Natural killer cell treated with Interleukin-12 subunit alpha and Interleukin-12 subunit beta and Interleukin-15 and Interleukin-18, amount 100 ng/mL, for 72 hours (primary cell): ENCODE measurements at places on chromosomes 13 and 19.

GRCh38 chr19:48135411-48135810 is 24.8 kb upstream of the PLA2G4C start:
- no peak overlapping the region for H3K27ac ChIP-seq
- DNase-seq: no peak
- no peaks in the 10 kb centered on the region for H3K36me3 ChIP-seq

GRCh38 chr13:27372896-27373295 is 51.5 kb upstream of the GTF3A start:
- H3K27me3 ChIP-seq: peaks cover 14% of the 10 kb centered on the region
- DNase-seq: no peak
- H3K36me3 ChIP-seq: no peaks in the 10 kb centered on the region

- H3K27ac ChIP-seq: no peak overlapping the region
- H3K4me3 ChIP-seq: no peak overlapping the region
- peaks cover 7% of the 10 kb centered on the region for H3K27me3 ChIP-seq
- peaks cover 9% of the 10 kb centered on the region for H3K36me3 ChIP-seq
These were observed 123.7 kb downstream of the KL start for GRCh38 chr13:33139780-33140535.

- H3K27me3 ChIP-seq: no peaks in the 10 kb centered on the region
- no peak for DNase-seq
- H3K27ac ChIP-seq: peak overlapping the region; percentile 16
- no peak overlapping the region for H3K4me3 ChIP-seq
- H3K4me1 ChIP-seq: peaks cover 19% of the 10 kb centered on the region
These were observed 60.6 kb downstream of the LRCH1 start for GRCh38 chr13:46613409-46614049.

GRCh38 chr13:23703246-23703860 is 133.1 kb downstream of the TNFRSF19 start:
- no peaks in the 10 kb centered on the region for H3K36me3 ChIP-seq
- no peaks in the 10 kb centered on the region for H3K27me3 ChIP-seq
- no peak for DNase-seq
- no peak overlapping the region for H3K4me3 ChIP-seq
- no peak overlapping the region for H3K27ac ChIP-seq

DNA sequence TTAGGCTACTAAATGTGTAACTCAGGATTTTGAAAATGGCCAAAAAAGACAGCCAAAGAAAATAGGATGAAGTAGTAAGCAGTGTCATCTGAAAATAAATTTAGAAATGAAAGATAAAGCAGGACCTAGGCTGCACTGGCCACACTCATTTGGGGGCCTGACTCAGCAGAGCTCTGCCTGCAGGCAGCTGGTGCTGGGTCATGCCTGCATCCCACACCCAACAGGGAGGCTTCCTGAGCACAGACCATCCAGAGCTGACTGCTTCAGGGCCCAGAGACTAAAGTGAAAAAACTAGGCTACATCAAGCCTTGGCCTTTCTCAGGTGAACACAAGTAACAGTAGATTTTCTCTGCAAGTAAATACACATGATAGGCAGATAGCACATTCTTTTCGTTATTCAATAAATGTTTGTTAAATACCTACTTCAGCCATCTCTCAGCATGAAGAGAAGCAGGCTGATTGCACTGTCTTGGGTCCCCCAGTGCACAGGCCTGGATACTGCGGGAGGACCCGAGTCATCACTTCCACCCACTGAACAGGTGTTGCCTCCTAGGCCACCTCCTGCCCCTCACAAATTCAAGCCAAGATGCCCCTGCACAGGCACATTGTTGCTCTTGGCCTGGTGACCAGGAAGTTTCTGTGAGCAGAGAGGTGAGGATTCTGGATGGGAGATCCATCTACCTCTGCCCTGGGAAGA is 284.0 kb downstream of the OXGR1 start:
- H3K27ac ChIP-seq: no peak overlapping the region
- H3K4me3 ChIP-seq: no peak overlapping the region
- H3K36me3 ChIP-seq: no peaks in the 10 kb centered on the region
- no peak for DNase-seq

- H3K27ac ChIP-seq: no peak overlapping the region
- H3K4me1 ChIP-seq: no peaks in the 10 kb centered on the region
- no peak overlapping the region for H3K4me3 ChIP-seq
- DNase-seq: no peak
- no peaks in the 10 kb centered on the region for H3K36me3 ChIP-seq
These were observed 58.7 kb upstream of the TMTC4 start for GRCh38 chr13:100733261-100733660.

DNA sequence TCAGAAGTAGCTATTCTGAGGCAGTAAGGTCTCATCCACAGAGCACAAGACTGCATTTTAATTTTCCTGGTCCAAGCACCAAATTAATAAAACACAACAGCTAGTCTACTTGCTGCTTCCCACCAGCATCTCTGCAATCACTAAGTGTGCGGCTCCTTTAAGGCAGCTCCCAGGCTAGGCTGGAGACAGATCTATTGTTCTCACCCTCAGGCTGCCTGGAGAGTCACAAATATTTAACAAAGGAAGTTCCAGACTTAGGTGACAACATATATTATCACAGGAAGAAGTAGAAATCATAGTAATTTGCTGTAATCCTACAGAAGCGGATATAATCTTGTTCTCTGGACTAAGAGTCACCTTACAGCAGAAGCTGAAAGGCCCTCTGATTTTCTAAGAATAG is 2.2 kb upstream of the EID2 start:
- H3K36me3 ChIP-seq: no peaks in the 10 kb centered on the region
- H3K4me3 ChIP-seq: peak overlapping the region; percentile 1
- H3K4me1 ChIP-seq: peaks cover 38% of the 10 kb centered on the region
- H3K27ac ChIP-seq: peak overlapping the region; percentile 91
- peaks cover 9% of the 10 kb centered on the region for H3K27me3 ChIP-seq
- DNase-seq: no peak

DNA sequence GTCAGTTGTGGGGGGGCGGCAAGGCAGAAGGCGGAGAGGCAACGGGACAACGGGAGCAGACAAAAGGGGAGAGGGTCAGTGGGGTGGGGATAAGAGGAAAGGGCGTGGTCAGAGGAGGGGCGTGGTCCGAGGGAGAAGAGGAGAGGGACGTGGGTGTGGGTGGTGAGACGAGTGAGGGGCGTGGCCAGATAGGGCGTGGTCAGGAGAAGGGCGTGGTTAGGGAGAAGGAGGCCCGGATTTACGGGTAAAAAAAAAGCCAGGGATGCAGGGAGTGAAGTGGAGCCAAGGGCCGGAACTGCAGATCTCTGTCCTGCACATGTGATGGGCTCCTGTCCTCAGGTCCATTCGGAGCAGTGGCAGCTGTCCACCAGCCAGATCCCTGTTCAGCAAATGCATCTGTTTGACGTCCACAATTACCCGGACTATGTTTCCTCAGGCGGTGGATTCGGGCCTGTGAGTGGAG is 21.5 kb downstream of the CPT1C start:
- H3K4me3 ChIP-seq: no peak overlapping the region
- peaks cover 7% of the 10 kb centered on the region for H3K4me1 ChIP-seq
- H3K27ac ChIP-seq: peak overlapping the region; percentile 45
- H3K36me3 ChIP-seq: no peaks in the 10 kb centered on the region
